Fibroblast of skin of right quadriceps (primary cell): ENCODE measurements at places on chromosomes 3 and 15.

- DNase-seq: no peak
These were observed 11.9 kb downstream of the ATP8B4 start for GRCh38 chr15:50107157-50107556.

DNA sequence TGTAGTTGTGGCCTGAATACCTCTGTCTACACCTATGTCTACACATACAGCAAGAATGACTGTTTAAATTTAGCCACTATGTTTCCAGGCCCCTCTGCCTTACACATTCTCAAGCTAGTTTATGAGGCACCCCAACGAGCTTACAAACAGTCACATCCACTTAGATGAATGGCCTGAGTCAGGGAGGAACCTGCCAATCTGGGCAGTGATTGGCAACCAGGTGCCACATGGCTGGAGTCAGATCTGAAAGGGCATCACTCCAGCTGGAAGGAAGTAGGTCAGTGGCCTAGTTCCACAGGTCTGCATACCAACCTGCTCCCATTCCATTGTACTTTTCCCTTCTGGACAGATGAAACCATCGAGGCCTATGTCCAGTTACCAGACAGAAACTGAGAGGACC is 136.3 kb downstream of the FOXP1 start:
- DNase-seq: no peak

DNA sequence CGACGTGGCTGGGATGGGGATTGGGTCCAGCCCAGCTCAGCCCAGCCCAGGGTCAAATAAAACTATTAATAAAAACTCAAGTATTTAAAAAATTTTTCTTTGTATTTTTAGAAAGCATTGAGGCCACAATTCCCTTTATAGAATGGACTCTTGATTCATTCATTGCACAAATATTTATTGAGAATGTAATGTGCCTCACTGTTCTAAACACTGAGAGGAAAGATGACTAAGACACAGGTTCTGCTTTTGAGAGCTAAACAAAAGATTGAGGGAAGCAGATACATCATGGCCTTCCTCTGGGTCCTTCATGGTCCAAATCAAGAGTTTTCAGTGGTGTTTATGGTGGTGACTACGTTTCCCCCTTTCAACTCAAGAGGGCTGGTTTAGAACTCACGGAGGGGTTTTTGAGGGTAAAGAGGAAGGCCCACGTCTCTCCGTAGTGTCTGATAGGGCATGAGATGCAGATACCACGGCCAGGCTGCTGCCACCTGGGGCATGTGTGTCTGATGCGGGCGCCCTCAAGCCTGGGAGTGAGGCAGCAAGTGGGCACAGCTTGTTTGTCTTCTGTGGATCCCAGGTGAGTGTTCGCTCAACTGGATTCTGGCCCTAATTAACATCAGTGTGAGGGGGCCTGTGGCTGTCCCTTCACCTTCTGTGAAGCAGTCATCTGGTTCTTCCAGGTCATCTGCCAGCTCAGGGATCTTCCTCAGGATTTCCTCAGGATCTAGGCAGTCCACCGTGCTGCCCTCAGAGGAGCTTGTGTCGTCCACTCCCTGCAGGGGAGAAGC is 73.5 kb upstream of the SCN5A start:
- DNase-seq: peak; percentile 6

GRCh38 chr3:37694284-37694675 is 167.4 kb upstream of the CTDSPL start:
- no peak for DNase-seq

DNA sequence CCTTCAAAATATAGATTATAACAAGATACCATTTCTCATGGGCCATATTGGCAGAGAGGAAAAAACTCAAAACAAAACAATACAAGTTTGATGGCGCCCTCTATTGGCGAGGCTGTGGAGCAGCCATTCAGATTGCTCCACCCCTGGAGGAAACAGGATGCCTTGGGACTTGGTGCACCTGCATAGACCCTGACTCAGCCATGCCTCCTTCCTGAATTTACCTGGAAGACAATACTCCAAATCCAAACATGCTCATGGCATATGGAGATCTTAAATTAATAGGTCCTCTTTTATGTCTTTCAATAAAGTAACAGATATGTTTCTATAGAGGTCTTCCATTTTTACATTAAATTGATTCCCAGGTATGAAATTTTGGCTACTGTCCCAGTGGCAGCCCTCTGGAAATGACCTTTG is 90.0 kb downstream of the APBA2 start:
- DNase-seq: peak; percentile 52

- DNase-seq: no peak
These were observed 58.7 kb upstream of the CHST2 start for GRCh38 chr3:143060906-143061305.

DNA sequence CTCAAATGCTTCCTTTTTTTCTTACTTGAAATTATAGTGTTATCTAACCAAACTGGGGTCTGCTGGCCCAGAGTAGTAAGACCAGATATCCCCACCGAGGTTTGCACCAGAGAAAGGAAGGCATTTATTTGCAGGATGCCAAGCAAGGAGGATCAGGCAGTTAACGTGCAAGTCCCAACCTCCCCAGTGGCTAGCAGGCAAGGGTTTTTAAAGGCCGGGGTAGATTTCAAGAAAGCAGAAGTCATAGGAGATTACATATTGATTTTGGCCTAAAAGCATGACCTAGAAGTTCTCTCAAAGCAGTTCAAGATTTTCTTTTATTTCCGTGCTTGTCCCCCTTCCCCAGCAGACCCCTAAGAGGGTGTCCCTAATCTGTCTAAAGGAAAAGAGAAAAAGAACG is 32.8 kb upstream of the STRIT1 start:
- no peak for DNase-seq

- DNase-seq: no peak
These were observed 58.3 kb upstream of the CFAP20DC start for GRCh38 chr3:59107856-59108815.

GRCh38 chr3:52820736-52821135 is 9.7 kb downstream of the ITIH4 start:
- DNase-seq: no peak

DNA sequence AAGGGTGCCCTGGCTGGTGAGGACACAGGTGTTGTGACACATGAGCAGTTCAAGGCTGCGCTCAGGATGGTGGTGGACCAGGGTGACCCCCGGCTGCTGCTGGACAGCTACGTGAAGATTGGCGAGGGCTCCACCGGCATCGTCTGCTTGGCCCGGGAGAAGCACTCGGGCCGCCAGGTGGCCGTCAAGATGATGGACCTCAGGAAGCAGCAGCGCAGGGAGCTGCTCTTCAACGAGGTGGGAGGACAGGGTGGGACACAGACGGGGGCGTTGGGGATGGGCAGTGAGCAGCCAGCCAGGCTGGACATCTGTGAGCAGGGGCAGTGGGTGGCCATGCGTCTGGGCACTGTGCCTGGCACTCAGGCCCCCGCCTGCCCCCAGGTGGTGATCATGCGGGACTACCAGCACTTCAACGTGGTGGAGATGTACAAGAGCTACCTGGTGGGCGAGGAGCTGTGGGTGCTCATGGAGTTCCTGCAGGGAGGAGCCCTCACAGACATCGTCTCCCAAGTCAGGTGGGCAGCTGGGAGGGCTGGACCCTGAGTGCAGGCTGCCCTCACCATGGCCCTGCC is 10.3 kb downstream of the ANKRD63 start:
- DNase-seq: no peak

- DNase-seq: peak; percentile 51
These were observed at the start of gene PDE8A for GRCh38 chr15:84981711-84982300. TSS of gene PDE8A (plus strand) at chr15:84981856. CDS start at chr15:84982163, 307 bp downstream.

DNA sequence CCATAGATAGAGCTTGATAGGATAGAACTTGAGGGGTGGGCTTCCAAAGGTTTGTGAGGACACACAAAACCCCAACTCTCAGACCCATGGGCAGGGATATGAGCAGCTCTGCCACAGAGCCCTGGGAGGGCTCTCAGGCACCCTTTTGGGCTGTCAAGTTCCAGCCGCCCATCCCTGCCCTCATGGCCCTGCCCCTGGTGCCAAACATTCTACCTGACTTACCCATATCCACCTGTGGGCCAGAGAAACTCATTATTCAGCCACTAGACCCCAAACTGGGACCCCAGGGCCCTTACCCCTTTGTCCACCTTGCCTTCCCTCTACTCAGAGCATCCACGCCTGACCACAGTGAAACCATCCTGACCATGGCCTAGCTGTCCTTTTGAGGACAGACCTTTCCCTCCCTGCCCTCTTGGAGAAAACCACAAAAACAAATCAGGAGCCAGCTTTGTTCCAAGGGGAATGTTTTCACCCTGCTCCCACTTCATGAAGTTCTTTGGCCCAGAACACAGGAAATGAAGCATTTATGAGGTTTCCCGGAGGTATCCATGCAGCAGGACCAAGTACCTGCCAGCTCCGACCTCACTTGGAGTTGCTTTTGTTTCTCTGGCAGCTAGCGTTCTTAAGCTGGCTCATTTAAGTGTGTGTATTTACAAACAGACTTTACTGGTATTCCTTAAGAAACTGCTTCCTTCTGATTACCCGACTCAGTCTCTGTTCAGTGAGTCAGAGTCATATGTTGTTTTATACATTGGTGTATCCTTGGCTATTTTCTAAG is 34.2 kb upstream of the GALNT15 start:
- DNase-seq: peak; percentile 67

DNA sequence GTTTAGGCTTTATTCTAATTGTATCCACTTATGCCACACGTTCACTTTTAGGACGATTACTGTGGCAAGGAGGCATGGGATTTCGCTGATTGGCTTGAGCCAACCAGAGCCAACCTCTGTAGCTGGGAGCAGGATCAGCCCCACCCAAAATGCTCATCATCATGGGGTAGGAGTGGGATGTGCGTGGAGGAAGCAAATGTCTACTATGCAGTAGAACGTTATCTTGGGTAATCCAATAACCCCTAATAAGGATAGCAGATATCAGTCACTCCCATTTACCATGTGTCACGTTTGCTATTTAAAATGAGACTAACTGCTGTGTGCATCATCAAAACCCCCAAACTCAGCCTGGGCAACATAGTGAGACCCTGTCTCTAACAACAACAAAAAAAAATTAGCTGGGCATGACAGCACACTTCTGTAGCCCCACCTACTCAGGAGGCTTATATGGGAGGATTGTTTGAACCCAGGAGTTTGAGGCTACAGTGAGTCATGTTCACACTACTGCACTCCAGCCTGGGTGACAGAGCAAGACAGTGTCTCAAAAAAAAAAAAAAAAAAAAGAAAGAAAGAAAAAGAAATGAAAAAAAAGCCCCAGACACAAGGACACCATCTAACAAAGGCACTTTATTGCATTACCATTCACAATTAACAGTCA is 17.8 kb upstream of the ITGB5 start:
- no peak for DNase-seq

DNA sequence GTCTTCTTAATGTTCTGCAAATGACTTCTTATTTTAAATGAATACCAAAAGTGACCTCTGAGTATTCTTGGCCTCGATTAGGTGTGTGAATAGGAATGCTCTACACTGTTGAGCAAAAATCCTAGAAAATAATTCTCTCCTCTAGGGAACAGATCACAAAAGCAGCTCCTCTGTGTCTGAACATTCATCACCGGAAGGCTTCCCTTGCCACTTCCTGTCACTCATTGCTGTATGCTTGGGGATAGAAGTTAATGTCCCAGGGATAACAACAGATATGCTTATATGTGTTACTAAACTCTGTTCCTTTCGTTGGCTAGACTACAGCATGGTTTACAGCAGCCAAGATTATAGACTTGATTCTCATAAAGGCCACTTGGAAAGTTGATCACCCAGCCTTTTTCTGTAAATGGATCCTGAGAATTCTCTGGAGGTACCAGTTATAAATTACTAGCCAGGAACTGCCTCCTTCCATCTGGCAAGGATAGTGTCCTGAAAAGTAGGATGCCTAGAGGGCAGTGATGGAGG is 16.0 kb upstream of the PTX3 start:
- DNase-seq: no peak

DNA sequence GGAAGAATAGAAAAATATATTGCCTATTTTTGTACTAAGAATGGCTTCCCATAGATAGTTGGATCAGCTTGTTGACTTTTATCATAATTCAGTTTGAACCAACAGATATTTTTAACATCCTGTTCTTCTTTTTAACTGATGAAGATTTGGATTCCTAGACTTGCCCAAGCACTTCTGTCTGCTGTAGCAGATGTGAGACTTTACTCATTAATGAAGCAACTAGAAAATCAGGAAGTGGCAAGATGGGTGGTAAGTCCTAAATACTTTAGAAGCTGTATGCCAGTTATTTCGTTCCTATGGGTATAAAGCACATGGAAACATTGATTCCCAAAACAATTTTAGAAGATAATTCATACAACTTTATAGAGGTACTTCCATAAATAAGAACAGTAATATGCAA is 8.4 kb downstream of the PIGB start:
- no peak for DNase-seq

GRCh38 chr3:31300456-31301443 is 232.0 kb upstream of the STT3B start:
- DNase-seq: no peak

GRCh38 chr15:57554812-57555179 is 36.9 kb upstream of the MYZAP start:
- no peak for DNase-seq

GRCh38 chr3:152185891-152186630 is 82.7 kb upstream of the MBNL1 start:
- DNase-seq: peak; percentile 79

GRCh38 chr3:47783673-47784072 is 2.0 kb upstream of the SMARCC1 start:
- DNase-seq: no peak

DNA sequence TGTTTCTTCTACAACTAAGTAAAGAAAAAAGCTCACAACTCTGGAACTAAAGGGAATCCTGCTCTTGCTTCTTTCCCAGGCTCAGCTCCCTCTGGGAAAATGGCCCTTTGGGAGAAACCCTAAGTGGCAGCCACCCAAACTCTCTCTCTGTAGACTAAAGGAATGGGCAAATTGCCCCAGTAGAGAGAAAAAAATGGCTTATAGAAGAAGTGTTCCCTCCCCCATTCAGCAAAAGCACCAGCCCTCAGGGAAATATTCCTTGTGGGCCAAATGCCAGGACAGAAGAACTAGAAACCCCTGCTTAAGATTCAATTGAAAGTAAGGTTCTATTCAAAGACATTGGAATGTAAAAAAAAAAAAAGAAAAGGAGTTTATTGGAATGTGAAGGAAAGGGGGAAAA is 603.7 kb upstream of the ALCAM start:
- peak; percentile 83 for DNase-seq

GRCh38 chr15:47897525-47897924 is 180.2 kb downstream of the SEMA6D start:
- no peak for DNase-seq

DNA sequence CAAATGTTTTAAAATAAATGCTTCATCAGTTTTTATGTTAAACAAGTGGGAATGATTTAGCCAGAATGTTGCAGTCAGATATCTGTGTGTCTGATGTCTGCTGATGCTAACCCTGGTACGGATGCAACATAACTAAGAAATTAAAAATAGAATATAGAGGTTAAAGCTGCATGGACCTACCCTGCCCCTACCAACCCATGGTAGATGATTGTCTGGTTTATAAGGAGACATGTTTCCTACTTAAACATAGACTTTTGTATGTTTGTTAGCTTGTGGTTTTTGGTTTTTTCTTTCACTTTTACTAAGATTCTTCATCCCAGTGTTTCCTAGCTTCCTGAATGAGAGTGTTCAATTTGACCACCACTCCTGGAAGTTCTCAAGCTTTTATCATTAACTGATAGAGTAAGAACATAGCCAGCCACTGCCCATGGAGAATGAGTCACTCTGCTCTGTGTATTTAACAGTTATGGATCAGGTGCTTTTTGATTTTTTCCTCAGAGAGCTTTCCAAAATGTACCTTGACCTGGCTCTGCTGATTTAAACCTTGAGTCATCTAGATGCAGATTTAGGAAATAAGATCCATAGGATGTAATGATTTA is 70.7 kb upstream of the VEPH1 start:
- DNase-seq: no peak

- peak; percentile 78 for DNase-seq
These were observed 972.0 kb downstream of the TUSC7 start for GRCh38 chr3:117681619-117682018.

GRCh38 chr15:25181293-25182097 is 226.7 kb downstream of the SNRPN start:
- no peak for DNase-seq
